ENCODE measurements at places on chromosomes 16 and 17.

DNA sequence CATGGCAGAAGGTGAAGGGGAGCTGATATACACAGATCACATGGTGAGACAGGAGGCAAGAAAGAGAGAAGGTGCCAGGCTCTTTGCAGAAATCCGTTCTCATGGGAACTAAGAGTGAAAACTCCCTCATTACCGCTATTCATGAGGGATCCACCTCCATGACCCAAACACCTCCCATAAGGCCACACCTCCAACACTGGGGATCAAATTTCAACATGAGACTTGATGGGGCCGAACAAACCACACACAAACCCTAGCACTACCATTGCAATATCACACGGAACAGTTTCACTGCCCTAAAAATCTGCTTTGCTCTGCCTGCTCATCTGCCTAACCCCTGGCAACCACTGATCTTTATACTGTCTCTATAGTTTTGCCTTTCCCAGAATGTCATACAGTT lies 34.8 kb downstream of the C17orf67 start:
- DNase-seq: peak; percentile 32

- no peak for DNase-seq
Observed at GRCh38 chr17:9116861-9117568, 95.7 kb downstream of the NTN1 start.

DNA sequence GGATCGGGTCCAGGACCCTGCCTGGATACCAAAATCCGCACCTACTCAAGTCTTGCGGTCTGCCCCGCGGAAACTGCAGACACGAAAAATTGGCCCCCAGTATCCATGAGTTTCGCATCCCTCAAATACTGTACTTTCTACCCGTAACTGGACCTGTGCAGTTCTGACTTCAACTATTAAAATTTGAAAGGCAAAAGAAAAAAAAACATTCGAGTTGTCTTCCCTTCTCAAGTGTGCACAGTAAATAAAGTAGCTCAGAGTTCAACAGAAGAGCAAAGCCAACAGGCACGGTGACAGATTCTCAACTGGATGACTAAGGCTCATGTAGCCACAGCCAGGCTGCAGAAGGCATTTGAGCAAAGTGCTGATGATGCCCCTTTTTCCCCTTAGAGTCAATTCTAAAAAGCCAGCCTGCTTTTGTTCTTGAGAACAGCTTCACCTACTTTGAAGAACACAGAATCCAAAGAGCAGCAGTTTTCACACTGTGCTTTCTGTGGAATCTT lies 32.5 kb downstream of the MARF1 start:
- DNase-seq: no peak

GRCh38 chr16:84186685-84187437 lies at the start of gene TAF1C:
Gene TAF1C (minus strand): TSS chr16:84187057. CDS start chr16:84184988, 2,069 bp downstream.
- DNase-seq: peak; percentile 99

- DNase-seq: no peak
Observed at GRCh38 chr17:43577664-43578403, 31.7 kb upstream of the ETV4 start.

- no peak for DNase-seq
Observed at GRCh38 chr16:55567382-55567781, 898 bp downstream of the CAPNS2 start.

- no peak for DNase-seq
Observed at GRCh38 chr16:17555176-17555575, 84.4 kb upstream of the XYLT1 start.

- DNase-seq: peak; percentile 42
Observed at GRCh38 chr17:4739122-4740024, at the start of the genes CXCL16 and ZMYND15. Gene CXCL16 (minus strand): TSS chr17:4739928. CDS start chr17:4739339, 589 bp downstream. Gene ZMYND15 (plus strand): TSS chr17:4739833. CDS start chr17:4740549, 716 bp downstream.

GRCh38 chr17:2655546-2655945 lies 56.0 kb downstream of the CLUH start:
- DNase-seq: no peak

GRCh38 chr17:29195465-29196081 lies 15.4 kb upstream of the MYO18A start:
- DNase-seq: no peak

DNA sequence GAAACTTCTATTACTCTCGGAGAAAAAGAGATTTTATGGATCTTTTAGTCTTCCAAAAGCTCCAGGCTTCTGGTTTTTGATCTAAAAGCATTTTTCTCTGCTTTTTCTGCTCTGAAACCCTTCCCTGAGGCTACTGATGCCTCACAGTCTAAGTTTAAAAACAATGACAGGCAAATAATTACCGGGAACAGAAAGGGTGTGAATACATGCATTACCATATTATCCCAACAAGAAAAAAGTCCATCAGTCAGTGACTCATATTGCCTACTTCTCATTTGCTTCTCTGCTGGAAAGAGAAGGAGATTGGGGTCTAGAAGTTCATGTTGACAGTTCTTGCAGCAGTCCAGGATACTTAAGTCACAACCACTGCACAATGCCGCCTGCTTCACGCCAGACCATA lies 482.9 kb upstream of the C16orf82 start:
- DNase-seq: no peak

DNA sequence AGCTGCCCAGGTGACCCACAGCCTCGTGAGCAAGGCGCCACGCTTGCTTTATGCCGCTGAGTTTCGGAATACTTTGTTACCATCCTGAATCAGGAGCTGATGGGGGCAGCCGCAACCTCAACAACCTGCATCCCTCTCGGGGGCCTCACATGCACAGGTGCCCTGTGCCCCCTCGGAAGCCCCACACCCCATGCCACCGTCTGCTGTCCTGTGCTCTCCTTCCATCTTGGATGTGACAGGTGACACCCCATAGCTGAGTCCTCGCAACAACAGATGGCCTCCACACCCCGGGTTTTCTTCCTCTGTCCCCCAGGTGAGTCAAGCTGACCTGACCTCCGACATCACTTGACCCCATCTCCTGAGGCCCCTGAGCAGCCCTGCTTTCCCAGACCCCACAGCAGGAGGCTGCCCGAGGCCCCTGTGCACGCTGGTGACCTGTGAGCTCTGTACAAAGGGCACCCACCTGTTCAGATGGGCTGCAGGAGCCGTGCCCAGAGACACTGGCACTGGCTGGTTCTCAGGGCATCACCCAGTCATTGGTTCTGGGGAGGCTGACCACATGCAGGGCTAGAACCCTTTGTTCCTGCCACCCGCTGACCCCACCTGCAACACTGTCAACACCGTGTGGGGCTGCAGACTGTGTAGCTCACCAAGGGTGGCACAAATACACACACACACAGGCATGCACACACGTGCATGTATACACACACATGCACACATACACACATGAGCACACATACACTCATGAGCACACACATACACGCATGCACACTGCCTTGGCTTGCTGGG lies 57.7 kb downstream of the RMI2 start:
- DNase-seq: no peak

DNA sequence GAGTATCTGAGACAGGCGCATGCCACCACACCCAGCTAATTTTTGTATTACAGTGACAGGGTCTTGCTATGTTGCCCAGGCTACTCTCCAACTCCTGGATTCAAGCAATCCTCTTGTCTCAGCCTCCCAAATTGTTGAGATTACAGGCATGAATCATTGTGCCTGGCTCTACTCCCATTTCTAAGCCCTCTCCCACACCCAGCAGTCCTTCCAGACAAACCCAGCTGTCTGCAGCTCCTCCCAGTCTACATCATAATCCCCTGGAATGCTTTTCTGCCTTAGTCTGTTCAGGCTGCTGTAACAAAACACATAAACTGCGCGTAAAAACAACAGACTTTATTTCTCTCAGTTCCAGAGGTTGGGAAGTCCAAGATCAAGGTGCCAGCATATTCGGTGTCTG lies 144.5 kb downstream of the GRIN2A start:
- DNase-seq: no peak

DNA sequence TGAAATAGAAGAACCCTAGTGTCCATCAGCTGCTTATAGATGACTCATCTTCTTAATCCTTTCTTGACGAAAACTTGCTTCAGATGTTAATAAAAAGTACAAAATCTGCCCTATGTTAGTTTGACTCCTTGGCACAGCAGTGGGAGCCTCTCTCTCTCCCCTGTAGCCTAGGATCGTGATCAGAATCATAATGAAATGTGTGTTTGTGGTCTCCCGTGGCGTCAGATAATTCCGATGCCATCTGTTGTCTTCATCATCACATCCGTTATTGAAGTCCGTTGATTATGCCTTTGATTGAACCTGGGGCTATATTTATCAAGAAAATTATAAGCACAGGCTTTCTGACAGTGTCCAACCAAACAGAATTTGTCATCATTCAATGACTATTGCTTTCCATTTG lies 102.5 kb downstream of the BMERB1 start:
- no peak for DNase-seq

DNA sequence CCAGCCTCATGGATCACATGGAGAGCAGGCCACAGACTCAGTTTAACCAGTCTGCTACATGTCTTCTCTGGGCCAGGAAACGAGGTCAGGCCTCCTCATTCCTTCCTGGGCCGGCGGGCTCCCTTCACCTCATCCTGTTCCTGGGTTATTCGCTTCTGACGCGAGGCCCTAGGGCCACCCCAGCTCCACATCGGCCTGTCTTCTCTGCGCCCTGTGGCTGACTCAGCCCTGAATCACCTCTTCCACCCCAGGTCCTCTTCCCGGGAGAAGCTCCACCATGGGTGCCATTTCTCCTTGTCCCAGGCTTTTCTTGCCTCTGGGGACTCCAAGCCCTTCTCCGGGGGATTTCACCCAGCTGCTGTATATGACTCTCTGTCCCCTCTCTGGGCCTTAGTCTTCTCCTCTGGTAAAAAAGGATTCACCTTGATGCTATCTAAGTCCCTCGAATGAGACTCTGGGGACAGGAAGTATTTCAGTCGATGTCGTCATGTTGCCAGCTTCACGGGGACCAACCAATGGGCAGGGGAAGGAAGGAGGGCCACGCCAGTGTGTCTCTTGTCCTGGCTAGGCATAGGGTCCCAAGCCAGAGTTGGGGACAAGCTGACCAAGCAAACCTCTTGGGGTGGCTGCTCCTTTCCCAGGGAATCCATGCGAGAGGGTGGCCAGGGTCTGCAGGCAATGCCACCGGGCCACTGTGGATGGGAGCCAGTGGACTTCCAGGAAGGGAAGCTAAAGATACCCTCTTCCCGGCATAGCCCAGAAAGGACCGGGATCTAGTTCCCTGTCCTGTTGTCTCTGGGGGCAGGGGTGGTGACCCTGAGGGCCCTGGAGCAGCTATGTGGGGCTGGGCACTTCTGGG lies 58.7 kb downstream of the SOCS3 start:
- no peak for DNase-seq

Data from K562 (cell line).